Stimulated activated CD8-positive, alpha-beta memory T cell treated with anti-CD3 and anti-CD28 coated beads, Interleukin-15, amount 100 ng/mL, for 24 hours (primary cell): ENCODE measurements at places on chromosomes 4 and X.

DNA sequence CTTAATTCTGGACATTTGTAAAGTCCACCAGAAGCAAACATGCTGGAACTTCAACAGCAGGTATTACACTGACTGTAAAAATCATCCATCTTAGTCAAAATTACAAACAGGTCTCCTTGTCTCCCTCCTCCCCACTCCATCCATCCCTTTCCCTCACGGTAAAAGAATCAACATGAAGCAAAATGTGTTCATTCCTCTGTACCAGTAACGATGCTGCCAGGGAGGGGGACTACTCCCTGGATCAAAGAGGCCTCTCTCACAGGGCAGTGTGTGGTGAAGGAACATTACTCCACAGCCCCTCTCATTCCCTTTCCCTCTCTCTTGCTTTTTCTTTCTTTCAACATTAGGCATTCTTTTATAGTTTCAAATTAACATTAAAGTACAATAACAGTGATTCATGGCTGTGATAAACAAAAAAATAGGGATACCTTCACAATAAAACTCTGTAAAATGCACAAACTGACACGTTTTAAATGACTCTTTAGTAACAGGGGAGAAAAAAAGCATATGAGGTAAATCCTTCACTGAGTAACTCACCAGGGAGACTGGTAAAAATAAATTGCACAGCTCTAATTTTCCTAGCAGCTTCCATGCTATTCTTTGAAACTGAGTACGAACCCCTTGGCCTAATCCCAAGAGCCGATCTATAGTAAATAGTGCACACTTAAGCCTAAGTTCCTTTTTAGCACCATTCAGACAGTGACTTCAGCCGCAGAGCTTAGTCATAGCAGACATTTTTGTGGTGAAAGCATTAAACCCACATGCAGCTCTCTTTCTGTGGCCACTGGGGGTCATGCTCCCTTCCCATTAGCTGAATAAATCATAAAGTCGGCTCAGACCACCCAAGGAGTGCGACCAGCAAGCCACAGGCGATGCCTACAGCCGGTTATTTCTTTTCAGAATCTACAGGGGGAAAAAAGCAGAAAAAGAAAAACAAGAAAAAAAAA, 215.6 kb upstream of the GYPA start:
- no peak for DNase-seq

DNA sequence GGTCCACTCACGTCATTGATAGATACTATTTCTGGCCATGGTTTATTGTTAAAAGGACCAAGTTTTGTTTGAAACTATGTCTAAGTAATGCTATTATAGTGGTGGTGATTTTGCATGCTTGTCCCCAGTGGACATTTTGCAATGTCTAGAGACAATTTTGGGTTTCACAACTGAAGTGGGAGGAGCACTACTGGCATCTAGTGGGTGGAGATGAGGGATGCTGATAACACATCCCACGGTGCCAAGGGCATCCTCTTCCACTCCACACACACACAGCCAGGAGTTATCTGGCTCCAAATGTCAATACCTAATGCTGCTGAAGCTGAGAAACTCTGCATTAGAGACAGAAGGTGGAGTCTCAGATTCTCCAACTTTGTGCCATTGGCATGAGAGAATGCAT, 131.2 kb downstream of the FRMPD4 start:
- DNase-seq = no peak

- no peak for DNase-seq
These were observed 15.2 kb downstream of the FHDC1 start for GRCh38 chr4:152951348-152951747.

GRCh38 chrX:67727576-67727975, 183.8 kb downstream of the AR start:
- no peak for DNase-seq

DNA sequence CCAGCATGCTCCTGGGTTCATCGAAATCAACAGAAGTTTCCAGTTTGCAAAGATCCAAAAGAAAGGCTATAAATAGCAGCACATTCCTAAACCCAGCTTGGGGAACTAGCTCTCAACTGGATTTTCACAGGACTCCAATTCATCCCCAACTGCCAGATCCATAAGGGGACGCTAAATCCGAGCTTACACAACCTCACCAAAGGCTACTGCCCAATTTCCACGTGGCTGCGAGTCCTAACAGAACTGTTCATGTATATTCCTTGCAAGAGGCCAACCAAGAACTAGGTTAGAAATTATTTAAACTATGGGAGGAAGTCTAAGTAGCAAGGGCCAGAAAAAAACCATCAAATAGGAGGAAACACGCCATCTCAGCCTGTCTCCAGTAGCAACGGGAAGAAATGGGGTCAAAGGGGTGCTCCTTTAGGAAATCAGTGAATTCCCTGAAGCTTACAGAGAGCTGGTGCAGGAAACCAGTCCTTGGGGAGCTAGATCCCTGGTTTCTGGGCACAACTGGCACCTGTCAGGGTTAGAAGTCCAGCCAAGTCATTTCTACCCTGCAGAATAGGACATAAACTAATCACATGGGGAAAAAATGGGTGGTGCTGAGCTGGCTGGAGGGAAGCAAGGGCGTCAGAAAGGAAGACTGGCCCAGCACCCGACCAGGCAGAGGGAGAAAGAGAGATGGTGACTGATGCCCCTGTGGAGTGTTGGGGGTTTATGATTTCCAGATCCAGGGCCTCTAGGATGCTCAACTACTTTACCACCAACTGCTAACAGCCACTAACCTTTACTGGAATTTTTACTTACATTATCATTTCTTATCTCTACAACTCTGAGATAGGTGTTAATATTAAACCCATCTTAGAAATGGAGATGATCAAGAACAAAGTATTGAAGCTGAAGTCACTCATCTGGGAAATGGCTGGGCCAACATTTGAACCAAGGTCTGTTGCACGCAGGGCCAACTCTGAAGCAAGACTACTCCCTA, 20.5 kb downstream of the RELL1 start:
- DNase-seq = no peak

- DNase-seq = no peak
These were observed 1514.5 kb upstream of the ADGRL3 start for GRCh38 chr4:59685626-59686025.

- no peak for DNase-seq
These were observed 234.3 kb downstream of the LAS1L start for GRCh38 chrX:65300104-65300809.
